HS-5 (cell line): ENCODE measurements at places on chromosomes 3 and 15.

DNA sequence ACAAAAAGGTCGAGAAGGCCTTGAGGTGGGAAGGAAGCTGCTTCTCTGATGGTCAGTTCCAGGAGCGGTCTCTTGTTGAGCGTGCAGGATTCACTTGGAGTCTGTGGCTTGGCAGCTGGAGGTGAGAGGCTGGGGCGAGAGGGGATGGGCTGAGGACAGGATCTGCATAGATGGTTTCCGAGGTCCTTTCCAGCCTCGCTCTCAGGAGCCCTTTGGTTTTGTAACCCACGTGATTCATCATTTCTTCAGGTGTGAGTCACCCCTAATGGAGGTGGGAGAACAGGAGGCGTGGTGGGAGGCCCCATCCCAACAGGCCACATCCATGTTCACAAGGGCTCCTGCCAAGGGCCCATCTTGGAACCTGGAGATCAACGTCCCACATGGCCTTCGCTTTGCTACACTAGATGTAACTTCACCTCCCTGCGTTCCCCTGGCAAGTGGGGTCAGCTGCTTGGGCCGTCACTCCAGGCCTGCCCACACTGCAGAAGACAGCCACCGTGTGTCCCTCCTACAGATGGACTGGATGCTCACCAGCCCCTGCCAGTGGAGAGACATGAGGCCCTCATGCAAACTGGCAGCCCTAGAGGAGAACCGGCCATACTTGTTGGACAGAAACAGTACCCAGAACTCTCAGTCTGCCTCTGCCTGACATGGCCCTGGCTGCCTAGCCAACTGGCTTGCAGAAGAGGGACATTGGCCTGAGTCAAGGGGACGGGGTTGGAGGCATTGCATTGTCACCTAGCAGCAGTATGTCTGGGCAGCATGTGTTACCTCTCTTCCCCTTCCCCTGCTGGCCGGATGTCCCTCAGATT, 1.6 kb upstream of the PCSK6 start:
- no peak for DNase-seq

GRCh38 chr3:189771842-189772450, 140.8 kb downstream of the TP63 start:
- no peak for DNase-seq

DNA sequence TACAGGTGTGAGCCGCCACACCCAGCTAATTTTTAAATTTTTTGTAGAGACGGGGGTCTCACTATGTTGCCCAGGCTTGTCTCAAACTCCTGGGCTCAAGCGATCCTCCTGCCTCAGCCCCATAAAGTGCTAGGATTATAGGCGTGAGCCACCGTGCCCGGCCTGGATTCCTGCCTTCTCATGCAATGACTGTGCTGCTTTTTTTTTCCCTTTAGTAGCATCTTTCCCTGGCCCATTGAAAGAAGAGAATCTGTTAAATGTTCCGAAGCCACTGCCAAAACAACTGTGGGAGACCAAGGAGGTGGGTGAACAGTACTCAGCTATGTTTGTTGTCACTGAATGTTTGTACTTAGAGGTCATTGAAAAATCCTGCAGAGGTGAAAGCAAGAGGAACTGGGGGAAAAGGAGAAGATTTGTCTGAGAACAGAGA, 88.0 kb downstream of the CRTC3 start:
- no peak for DNase-seq

- DNase-seq: no peak
Observed at GRCh38 chr3:12954891-12955650, 113.7 kb upstream of the RPL32 start.

- DNase-seq: no peak
Observed at GRCh38 chr3:81544385-81544784, 217.1 kb downstream of the GBE1 start.

DNA sequence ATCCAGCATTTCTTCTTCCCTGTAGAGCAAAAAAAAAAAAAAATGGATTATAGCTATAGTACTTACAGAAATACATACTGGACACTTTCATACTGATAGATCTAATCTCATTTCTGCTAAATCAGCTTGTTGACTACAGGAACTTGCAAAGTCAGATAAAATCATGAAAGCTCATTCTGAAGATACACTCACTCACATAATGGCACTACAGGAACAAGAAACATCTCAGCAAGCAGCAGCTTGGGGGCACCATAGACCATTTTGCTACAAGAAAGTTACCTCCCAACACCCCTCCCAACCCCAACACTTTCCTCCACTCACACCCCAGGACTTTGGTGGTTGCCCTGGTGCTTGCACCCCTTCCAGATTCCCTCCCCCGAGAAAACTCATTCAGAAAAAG, 4.6 kb downstream of the MYH15 start:
- no peak for DNase-seq

GRCh38 chr3:12758025-12758781, 856 bp downstream of the TMEM40 start:
- no peak for DNase-seq
